ENCODE measurements at places on chromosomes 5 and 9.
A peak's percentile ranks its signal among the peaks of the same experiment; 100 is the strongest.

DNA sequence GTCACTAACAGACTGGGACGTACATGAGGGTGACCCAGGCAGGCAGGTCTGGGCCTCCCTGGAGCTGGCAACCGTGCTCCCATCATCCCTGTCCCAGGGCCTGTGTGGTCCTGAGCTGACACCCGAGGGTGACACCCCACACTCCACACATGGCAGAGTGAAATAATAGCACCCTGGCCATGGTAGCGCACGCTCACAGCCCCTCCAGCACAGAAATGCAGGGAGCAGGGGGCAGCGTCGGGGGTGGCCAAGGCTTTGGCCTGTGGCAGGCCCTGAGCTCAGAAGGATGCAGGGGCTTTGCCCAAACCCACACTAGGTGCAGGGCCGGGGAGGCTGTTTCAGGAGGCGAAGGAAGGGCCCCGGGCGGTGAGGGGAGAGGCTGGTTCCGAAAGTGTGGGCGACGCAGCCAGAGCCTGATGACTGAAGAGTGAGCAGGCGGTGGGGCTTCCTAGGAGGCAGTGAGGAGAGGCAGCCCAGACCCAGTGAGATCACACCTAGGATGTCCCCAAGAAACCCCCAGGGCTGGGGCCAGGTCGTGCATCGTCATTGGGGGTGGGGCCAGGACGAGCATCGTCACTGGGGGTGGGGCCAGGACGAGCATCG lies 12.9 kb downstream of the OR2V2 start:
- peak; percentile 80 for DNase-seq

DNA sequence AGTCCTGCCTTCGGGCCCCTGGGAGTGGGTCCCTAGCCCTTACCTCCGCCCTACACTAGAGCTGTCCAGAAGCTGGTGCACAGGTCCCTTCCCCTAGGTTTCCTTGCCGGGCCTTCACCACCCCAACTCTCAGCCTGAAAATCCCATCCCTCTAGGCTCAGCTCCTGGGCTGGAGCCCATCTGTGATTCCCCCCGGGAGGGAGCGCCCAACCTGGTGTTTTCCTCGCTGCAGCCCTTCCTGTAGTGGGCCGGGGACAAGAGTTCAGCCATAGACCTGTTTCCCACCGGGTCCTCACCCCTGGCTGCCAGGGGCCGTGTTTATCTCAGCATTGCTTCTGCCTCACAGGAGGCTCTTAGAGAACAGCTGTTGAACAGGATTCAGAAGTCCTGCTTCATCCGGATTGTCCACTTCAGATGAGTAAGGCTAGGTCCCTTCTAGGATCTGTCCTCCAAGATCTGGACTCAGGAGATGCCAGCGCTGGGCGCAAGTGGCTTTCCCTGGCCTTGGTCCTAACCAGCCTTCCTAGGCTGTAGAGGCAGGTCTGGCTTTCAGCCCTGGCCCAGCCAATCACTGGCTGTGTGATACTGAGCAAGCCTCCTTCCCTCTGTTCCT lies 965 bp downstream of the GLIPR2 start:
- no peak for DNase-seq

GRCh38 chr5:6717687-6718086 lies 4.5 kb downstream of the TENT4A start:
- DNase-seq = no peak

DNA sequence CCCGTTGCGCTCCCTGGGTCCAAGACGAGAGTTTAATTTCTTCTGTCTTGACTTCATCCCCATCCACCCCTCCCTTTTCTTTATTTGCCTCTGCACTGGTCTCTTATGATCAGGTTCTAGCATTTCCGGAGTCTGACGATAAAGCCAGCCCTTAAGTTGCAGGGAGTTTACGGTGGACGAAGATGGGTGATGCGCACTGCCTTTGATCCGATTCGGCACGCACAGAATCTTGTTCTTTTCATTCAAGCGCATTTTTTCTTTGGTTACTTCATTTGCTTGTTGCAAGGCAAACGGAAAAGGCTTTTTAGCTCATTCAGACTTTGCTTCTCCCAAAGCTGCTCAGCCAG lies 488 bp upstream of the MCTP1 start:
- DNase-seq = no peak

DNA sequence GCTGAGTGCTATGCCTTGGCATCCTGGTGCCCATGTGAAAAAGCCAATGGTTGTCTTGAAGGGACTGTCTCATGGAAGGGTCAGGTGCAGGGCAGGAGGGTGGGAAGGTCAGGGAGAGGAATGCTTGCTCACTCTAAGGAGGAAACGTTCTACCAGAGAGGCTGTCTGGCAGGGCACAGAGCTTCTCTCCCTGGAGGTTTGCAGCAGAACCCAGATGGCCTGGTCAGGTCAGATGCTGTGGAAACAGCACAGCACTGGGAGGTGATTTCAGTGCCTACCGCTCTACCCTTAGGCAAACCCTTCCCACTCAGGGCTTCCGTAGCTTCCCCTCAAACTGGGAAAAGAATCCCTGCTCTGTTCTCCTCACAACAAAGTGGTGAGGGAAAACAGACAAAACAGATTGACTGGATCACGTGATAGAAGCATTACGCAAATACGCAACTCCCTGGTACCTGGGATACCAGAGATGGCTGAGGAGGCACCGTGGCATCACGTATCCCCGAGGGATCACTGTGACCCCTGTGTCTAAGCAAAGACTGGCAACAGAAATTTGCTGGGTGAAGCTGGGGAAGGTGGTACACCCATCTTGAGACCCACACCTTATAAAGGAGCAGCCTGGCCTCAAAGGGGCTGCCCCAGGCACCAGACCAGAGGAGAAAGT lies 3.9 kb upstream of the MGAT1 start:
- DNase-seq = no peak

DNA sequence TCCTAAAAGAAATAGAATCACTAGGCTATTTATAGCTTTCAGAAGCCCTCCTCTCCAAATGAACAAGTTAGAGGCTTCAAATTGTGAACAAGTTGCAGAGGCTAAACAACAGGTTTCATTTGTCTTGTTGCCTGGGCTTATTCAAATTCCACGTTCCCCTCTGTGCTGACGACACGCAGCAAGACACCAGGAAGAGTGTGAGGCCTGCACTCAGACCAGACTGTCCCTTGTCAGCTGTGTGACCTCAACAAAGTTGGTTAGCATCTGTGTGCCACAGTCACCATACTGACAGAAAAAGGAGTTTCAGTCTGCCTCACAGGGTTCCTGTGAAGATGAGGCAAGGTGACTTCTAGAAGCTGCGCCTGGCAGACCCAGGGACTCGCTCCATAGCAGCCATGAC lies 22.1 kb upstream of the GABBR2 start:
- DNase-seq = no peak

DNA sequence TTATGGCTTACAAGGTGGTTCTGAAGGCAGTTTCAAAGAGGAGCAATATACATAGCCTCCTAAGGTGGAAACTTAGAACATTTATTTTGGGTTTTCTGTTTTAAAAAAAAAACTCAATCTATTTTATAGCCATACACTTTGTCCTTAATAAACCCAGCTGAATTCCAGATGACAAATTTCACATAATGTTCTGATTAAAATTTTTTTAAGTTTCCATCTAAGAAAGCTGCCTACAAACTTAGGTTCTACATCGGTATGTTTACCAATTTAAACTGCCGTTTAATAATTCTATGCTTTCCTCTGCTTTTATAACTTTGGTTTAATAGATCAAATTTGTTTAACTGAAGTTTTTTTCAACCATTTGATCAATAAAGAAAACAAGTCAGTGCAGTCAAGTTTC lies 12.5 kb downstream of the NR3C1 start:
- DNase-seq = no peak

Measured in stimulated activated CD4-positive, alpha-beta T cell treated with anti-CD3 and anti-CD28 coated beads, Interleukin-2, amount 100 ng/mL, for 4 hours (primary cell).